Thyroid gland (tissue), 4 donors: ENCODE measurements at places on chromosomes 5 and 9.

- no peak for DNase-seq
Measured at GRCh38 chr5:68862560-68862959, 231.3 kb upstream of the SLC30A5 start.

GRCh38 chr9:113501129-113501686 is 37.7 kb downstream of the RGS3 start:
- peak; percentile 14 for DNase-seq

GRCh38 chr5:136166909-136167308 is 26.1 kb downstream of the SMIM32 start:
- DNase-seq = no peak

GRCh38 chr5:140609126-140609525 is 23.8 kb downstream of the CD14 start:
- no peak for DNase-seq

DNA sequence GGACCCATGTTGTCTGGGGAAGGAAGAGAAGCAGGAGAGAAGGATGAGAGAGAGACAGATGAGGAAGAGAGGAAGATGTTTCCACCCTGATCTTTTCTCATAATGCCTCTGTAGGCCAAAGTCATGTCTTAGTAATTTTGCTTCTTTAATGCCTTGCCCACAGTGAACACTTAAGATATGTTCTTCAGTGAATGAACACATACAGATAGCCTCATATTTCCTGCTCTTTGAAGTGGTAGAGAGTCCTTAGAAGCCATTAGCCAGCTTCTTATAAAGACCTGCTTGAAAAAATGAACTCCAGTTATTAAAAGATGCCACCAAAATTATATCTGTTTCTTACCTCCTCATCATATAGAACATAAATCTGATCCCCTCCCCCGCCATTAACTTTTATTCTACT is 244.4 kb downstream of the CD180 start:
- DNase-seq = no peak

DNA sequence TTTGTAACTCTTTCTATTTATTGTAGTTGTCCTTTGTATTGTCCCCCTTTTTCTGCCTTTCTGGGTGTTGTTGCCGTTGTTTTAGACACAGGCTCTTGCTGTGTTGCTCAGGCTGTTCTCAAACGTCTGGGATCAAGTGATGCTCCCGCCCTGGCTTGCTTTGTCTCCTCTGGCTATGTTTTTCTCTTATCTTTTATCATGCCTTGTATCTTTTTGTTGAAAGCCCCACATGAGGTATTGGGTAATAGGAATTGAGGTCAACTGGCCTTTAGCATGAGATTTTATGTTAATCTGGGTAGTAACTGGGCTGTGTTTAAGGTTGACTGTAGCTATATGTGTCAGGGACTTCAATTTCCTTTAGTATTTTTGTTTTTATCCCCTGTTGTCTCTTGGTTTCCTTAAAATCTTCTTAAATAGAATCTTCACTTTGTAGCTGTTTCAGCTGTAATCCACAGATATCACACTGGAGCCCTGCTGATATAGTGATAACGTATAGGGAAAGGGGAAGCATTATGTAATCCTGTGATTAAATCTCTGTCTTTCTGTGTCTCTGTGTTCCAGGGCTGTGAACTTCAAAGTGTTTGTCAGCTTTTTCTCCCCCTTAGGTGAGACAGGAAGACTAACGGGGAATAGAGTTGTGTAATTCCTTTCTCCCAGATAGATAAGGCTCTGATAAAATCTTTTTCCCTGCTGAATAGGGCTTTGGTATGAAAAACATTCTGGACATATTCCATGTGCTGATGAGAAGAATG is 25.9 kb upstream of the CACNA1B start:
- no peak for DNase-seq

DNA sequence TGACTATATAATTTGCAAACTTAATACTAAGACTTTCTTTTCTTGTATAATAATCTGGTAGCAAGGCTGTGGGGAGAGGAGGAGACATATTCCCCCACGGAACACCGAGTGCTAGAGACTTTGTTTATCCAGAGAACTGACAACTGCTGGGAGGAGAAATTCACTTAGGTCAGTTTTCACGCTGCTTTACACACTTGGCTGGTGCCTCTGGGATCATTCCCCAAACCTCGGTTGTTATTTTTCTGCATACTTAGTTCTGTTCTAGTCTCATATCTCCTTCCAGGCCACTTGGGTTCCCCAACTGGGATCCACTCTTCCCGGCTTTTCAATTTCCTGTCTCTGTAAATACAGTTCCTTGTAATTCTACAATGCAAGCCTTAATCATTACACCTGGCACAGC is 238.2 kb upstream of the ADAMTS16 start:
- no peak for DNase-seq

DNA sequence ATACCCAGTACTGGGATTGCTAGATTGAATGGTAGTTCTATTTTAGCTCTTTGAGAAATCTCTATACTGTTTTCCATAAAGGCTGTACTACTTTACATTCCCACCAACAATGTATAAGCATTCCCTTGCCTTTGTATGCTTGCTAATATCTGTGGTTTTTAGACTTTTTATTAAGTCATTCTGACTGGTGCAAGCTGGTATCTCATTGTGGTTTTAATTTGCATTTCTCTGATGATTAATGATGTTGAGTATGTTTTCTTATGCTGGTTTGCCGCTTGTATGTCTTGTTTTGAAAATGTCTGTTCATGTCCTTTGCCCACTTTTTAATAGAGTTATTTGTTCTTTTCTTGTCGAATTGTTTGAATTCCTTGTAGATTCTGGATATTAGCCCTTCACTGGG is 512.7 kb upstream of the PAPPA start:
- no peak for DNase-seq

DNA sequence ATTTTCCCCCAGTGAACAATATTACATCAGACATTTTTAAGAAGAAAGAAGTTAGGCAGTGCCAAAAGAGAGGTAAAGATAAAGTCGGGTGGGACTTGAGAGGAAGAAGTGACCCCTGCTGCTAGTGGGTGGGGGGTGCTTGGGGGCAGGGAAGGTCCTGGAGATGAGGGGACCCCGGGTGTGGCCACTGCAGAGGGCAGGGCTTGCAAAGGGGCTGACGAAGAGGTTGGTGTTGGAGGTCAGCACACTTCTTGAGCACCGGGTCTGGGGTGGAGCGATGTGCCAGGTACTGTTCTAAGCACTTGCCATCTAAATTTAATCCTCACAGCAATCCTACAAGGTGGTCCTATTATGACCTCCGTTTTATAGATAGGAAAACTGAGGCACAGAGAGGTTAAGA is 62.0 kb downstream of the AMBP start:
- no peak for DNase-seq

- peak; percentile 45 for DNase-seq
Measured at GRCh38 chr5:147188200-147189108, 46.4 kb upstream of the STK32A start.

DNA sequence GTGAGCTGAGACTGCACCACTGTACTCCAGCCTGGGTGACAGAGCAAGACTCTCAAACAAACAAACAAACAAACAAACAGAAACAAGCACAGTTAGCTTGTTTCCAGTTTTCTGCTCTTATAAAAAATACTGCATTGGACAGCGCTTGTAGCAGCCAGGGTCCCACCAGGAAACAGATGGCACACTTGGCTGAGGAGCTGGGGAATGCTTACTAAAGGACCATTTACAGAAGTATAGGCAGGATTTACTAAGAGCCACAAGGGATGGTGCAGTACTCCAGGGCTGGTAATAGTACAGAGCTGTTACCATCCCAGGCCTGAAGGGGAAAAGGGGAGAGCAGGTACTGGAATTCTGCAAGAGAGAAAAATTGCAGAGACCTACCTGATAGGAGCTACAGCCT is 5.2 kb upstream of the ANKS6 start:
- no peak for DNase-seq

- DNase-seq = peak; percentile 88
Measured at GRCh38 chr5:531101-531748, 7.0 kb upstream of the SLC9A3 start.
